Renal cortex interstitium (tissue), 15 donors: ENCODE measurements at places on chromosomes 3 and 15. TPM values are rescaled to one million over a fixed set of nuclear protein-coding genes. Genes with fewer than 3 reads are reported as not detected.

Gene ARGFX
- not detected for polyA plus RNA-seq

Gene CFAP91
- 22.1 TPM for polyA plus RNA-seq

Gene RTP1
- polyA plus RNA-seq = not detected

Gene ROPN1
- polyA plus RNA-seq = not detected

Gene CCDC174
- 41.3 TPM for polyA plus RNA-seq

Gene ZNF660
- 13.1 TPM for polyA plus RNA-seq

Gene OR5K2
- 0.79 TPM for polyA plus RNA-seq

Gene GREM1
- 0.20 TPM for polyA plus RNA-seq
